ENCODE measurements at places on chromosomes 16 and 17.

DNA sequence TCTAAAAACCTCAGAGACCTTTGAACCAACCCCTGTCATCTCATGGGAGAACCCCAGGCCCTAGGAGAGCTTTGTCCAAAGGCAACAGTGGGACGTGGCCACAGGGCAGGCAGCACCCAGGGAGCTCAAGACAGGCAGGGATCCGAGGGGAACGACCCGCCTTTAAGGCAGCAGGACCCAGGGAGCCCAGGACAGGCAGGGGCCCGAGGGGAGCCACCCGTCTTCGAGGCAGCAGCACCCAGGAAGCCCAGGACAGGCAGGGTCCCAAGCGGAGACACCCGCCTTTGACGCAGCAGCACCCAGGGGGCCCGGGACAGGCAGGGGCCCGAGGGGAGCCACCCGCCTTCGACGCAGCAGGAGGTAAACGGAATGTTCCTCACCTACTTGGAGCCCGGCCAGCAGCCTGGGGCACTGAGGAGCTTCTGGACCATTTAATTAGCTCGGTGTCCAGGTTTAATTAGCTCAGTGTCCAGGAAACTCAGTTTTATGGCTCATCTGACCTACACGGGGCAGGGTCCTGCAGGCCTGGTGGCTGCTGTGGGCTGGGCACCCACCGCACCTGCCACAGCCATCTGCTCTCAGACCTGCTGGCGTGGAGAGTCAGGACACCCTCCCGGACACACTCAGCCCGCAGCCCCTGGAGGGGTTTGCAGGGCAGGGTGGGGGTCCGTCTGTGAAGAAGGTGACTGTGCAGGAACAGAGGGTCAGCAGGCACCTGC, 24.4 kb downstream of the PIEZO1 start:
- no peak for DNase-seq

- DNase-seq, result no peak
Measured at GRCh38 chr16:366476-366875, 3.9 kb downstream of the MRPL28 start.

GRCh38 chr16:24980077-24980793, 34.9 kb downstream of the ARHGAP17 start:
- no peak for DNase-seq

GRCh38 chr16:72188541-72188940, 16.6 kb upstream of the PMFBP1 start:
- no peak for DNase-seq

DNA sequence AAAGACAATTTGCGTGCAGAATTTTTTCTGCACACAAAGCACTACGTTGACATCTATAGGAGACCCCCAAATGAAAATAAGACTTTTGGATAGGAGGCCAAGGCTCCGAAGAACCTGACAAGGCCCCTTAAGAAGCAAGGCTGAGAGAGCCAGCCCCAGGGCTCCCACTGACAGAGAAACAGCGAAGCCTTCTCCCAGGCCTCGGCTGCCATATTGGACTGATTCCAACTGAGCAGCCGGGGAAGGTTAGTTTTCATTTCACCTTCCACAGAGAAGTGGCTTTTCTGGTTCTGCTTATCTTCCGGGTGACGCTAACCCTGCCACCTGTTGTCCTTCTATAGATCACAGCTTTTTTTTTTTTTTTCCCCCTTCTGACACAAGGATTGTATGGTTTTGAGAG, 356.7 kb downstream of the SOX9 start:
- no peak for DNase-seq

DNA sequence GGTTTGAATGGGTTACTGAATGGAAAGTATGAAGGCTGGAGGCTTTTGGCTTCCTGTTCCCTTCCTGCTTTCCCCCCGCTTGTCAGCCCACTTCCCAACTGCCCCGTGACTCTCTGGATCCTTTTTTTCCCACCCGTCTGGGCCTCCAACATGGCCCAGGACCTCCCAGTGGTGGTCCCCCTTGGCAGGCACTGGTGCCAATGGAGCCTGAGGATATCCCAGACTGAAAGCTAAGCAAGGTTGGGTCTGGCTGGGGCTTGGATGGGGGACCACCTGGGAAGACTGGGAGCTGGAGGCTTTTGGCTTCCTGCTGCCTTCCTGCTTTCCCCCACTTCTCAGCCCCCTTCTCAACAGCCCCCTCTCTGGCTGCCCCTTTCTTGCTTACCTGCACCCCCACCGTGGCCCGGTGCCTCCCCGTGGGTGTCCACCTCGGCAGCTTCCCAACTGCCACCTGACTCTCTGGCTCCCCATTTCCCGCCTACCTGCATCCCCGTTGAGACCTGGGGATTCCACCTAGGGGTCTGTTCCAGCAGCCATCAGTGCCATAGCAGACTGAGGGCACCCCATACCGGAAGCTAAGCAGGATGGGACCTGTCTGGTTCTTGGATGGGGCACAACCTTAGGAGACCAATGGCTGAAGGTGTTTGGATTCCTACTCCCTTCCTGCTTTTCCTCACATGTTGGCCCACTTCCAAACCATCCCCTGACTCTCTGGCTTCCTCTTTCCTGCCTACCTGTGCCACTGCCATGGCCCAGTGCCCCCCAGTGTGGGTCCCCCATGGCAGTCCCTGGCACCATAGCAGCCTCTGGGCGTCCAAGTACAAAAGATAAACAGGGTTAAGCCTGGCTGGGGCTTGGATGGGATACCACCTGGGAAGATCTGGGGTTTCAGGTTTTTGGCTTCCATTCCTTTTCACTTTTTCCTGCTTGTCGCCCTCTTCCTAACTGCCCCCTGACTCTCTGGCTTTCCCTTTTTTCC, 2295.3 kb downstream of the TP53TG3F start:
- DNase-seq, result no peak

- peak; percentile 93 for DNase-seq
Measured at GRCh38 chr16:81616321-81617020, 162.6 kb upstream of the PLCG2 start.

DNA sequence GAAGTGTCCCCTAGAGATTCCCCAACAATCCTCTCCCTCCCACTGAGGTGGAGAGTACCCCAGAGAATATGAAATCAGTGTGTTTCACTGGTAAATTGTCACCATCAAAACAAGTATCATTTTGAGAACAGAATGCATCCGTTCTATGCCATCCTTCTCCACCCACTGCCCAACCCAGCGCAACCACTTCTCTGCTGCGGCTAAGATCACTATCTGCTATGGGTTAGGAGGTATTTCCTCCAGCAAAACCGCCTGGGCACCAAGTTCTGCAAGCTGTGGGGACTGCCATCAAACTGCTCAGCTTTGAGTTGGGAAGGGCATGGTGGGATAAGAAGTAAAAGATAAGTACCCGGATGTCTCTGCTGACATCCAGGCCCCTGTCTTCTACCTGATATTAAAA, 24.4 kb downstream of the CNTNAP1 start:
- no peak for DNase-seq

DNA sequence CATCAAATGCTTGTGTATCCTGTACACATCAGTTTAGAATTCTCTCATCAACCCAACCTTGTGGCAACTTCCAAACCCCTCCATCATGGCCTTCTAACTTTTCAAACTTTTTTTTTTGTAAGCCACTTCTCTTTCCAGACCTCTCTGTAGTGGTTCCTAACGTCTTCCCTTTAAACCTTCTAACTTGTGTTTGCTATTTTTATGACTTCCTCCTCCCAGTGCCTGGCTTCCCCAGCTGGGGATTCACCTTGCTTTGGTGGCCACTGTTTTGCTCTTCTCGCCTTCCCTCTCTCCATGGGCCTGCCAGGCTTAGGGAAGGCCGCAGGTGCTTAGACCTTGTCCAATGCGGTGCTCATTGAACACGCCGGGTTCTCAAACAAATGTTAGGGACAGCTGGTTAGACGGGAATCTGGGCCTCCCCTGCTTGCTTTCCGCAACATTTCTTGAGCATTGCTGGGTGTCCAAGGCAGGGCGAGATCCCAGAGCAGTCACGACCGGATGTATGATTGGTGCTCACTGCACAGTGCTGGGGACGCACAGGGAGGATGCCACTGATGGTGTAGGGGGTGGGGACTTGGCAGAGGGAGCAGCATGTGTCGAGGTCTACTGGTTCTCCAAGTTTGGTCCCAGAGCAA, 1.1 kb upstream of the XYLT2 start:
- no peak for DNase-seq

DNA sequence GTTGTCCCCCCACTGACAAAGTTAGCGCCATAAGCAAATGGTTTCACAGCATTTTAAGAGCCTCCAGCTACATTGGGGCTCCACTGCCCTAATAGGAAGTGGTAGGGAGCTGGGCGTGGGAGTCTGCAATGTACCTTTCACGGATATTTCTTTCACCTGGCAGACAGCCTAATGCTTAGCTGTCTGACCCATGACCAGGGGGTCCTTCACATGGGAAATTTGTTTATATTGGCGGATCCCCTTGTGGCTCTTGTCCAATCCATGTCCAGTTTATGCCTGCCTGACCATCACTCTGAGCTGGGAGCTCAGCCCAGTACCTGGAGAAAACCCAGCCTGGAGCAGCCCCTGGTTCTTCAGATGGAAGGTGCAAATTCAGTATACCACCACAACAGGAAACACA, 145.0 kb downstream of the ZNF18 start:
- no peak for DNase-seq

GRCh38 chr17:73933871-73934270, 269.6 kb upstream of the RPL38 start:
- DNase-seq, result no peak

GRCh38 chr16:11963706-11964105, 1.3 kb upstream of the TNFRSF17 start:
- no peak for DNase-seq

- DNase-seq, result no peak
Measured at GRCh38 chr16:30446203-30446595, 525 bp upstream of the SEPHS2 start.

DNA sequence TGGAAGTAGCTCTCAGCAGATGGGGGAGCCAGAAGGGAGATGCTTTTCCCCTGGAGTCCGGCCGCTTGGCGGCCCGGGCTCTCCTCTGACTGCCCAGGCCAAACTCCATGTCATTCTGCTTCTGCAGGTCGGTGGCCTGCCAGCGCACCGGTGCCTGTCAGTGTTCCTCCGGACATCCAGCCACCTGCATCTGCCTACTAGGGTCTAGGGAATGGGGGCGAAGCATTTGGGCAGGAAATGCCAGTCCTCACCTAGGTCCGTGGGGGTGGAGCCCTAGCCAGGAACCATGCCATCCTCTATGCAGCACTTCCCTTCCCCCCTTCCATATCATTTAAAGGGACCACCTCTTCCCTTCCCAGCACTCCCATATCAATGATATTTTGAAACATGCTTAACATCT, 34.2 kb downstream of the GJC1 start:
- DNase-seq, result no peak

- DNase-seq, result no peak
Measured at GRCh38 chr17:59121901-59122480, 15.3 kb upstream of the TRIM37 start.

- DNase-seq, result no peak
Measured at GRCh38 chr17:16512011-16512410, 20.0 kb upstream of the LRRC75A start.

DNA sequence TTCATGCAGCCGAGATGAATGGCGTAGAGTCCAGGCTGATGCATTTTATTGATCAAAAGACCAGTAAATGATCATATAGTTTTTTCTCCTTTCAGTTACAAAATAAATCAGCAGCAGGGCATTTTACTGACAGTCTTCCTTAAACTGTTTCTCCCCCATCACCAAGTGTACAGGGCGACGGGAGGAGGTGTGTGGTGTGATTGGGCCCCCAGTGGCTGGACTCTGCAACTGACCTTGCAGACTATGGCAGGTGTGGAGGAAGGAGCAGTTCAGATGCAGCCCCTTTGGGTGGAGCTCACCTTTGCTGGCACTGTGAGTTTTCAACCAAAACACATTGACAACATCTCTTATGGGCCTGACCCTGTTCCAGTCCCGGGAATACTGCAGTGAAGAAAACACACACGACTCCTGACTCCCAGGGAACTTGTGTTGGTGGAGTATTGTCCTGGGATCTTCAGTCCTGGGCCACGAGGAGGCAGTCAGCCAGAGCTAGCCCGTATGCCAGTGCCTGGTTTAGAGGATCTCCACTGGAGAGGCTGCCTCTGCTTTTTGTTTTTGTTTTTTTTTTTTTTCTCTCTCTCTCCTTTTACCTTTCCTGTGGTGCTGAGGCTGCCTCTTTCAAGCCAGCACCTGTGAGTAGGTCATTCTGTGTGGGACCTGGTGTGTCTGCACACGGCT, 29.8 kb downstream of the KIAA0513 start:
- no peak for DNase-seq

DNA sequence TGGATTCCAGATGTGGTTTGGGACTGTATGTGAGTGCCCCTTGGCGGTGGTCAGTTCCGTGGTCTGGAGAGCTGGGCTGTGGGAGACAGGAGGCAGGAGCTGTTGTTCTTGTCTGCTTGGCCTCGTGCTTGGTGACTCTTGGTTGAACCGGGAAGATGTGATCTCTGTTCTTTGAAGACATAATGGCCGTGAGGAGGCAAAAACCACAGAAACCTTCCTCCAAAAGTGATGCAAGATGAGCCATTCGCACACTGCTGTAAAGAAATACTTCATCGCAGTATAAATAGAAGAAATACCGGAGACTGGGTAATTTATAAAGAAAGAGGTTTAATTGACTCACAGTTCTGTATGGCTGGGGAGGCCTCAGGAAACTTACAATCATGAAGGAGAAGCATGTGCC, 128.8 kb downstream of the RAP1GAP2 start:
- DNase-seq, result no peak

DNA sequence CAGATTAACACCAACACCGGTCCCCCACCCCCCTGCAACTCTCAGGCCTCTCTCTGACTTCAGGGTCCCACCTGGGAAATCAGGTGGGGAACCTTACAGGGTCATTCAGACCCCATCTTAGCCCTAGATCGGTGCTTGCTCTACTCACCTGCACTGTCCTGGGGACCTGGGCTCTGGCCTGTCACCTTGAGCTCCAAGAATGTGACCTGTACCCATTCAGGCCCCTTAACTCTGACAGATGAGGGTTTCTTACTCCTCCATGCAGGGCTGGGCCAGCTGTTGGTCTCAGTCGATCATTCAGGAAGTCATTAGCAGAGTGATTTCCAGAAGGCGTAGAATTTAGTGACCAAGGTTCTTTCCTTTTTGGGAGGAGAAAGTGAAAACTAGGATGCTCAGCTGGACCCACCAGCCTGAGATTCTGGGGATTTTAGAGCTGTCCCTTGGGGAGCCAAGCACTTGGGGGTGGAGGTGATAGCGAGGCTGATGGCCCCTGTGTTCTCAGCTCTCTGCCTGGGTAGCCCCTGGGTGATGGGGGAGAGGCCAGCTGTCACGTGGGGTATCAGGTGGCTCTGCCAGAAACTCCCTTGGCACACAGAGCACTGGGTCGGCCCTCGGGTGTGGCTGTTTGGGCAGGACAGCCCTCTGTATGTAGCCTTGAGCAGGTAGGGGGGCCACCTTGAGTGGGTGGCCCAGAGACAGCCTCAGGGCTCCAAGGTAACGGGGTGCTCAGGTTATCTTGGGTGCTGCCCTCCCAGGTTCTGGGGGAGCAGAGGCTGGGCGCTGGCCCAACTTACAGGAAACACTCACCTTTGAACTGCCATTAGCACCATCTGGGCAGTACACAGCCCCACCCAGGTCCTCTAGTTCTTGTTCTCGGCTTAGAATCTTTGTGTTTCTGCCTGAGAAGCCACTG, 724 bp downstream of the MVP start:
- DNase-seq, result peak; percentile 23

GRCh38 chr16:65075877-65076276, 46.0 kb downstream of the CDH11 start:
- DNase-seq, result no peak
